ENCODE measurements at places on chromosomes 12 and 14.

GRCh38 chr14:45068396-45068795 is 15.5 kb upstream of the PRPF39 start:
- DNase-seq = no peak

- DNase-seq = no peak
Observed at GRCh38 chr12:79558924-79559469, 131.8 kb downstream of the PAWR start.

DNA sequence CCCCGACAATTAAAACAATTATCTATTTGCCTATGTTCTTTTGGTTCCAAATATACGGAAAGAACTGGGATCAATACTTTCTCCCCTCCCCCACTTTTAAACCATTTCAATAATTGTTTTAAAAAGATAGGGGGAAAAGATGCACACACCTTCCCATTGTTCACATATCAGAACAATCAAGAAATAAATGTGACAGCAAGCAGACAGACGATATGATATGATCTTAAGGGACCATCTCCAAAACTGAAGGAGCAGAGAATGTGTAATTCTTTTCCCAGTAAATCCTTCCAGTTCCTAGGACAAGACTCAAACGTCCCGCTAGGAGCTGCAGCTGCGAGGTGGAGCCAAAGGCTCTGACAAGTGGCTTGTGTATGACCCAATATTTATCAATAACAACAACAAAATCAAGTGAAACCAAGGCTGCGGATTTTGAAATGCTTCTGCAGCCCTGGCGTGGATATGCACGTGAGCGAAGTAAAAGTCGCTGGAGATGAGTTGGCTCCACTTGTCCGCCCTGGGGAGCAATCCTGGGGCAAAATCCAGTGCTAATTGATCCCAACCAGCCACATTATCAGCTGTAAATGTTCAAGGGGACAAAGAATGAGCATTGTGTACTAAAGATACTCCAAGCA is 8.2 kb upstream of the FOXG1 start:
- no peak for DNase-seq

- DNase-seq = no peak
Observed at GRCh38 chr14:102591372-102591943, 991 bp upstream of the RCOR1 start.

DNA sequence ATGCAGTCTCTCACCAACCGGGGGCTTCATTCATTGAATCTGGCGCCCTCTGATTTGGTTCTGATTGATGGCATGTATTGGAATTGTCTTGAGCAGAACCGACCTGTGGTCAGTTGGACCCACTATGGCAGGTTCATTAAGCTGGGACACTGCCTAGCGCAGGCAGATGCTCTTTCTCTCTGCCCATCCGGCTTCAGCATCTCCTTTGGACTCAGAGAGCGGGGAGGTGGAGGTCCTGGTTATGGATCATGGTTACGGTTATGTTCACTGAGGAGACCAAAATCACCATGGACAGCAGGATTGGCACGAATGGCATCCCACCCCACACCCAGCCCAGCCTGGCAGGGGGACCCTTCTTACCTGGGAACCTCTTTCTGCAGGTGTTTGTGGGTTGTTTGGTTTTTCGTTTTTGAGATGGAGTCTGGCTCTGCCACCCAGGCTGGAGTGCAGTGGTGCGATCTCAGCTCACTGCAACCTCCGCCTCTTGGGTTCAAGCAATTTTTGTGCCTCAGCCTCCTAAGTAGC is 16.4 kb upstream of the BCL7A start:
- DNase-seq = no peak

GRCh38 chr12:49030714-49031572 is 12.4 kb upstream of the PRKAG1 start:
- DNase-seq = no peak

DNA sequence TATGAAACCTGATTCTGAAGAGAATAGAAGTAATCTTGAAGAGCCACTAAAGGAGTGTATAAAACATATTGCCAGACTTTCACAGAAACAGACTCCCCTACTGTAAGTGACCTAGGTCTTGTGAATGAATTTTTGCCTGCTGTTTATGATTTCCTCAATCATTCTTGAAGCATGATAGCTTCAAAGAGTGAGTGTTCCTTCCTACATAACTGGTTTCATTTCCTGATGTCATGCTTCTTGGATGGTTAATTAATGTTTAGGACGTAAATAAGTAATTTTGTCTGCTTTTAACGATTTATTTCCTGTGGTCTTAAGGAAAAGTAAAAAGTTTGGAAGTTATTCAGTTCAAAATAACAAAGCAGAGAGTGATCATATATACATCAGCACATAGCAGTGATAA is 129.8 kb downstream of the PIK3C2G start:
- DNase-seq = no peak

DNA sequence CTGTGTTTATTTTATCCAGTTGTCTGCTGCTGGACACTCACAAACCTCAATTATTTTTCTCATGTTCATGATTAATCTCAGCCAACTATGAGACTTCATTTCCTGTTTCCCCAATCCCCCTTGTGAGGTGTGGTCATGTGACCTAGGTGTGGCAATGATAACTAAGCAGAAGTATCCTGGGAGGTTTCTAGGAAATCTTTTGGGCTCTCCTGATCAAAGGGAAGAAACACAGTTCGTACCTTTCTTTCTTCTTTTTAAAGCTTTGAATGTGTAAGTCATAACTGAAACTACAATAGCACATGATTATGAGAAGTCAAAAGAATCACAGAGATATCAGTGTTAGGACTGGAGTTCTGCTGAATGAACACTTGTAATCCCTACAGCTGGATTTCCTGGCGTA is 34.4 kb upstream of the MANSC4 start:
- no peak for DNase-seq

- no peak for DNase-seq
Observed at GRCh38 chr12:108099778-108100489, 29.2 kb upstream of the WSCD2 start.

DNA sequence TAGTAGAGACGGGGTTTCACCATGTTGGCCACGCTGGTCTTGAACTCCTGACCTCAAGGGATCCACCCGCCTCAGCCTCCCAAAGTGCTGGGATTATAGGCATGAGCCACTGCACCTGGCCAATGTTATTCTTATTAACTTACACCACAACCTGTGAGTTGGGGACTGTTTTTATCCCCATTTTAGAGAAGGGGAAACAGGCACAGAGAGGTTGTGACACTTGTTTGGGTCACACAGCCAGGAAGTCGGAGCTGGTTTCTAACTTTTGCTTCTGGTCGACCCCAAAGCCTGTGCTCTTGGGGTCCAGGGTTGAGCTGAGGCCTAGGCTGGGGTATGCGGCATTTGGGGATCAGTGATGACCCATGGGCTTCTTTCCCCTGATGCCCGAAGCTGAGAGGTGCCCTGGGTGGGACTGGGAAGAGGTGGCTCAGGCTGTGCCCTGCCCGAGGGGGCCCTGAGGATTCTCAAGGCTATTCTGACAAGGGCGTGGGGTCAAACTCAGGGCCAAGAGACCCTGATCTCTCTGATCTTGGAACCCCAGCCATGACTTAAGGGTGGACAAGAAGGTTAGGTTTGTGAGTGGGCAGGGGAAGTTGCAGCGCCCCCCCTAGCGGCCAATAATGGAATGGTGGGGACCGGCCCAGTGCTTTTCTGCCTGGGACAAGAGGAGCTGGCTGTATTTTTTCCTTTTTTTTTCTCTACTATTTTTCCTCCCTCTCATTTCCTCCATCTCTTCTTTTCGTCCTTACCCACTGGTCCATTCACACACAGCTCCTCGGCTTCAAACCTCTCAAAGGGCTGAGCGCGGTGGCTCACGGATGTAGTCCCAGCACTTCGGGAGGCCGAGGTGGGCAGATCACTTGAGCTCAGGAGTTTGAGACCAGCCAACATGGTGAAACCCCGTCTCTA is 3.0 kb downstream of the SDSL start:
- DNase-seq = peak; percentile 12

DNA sequence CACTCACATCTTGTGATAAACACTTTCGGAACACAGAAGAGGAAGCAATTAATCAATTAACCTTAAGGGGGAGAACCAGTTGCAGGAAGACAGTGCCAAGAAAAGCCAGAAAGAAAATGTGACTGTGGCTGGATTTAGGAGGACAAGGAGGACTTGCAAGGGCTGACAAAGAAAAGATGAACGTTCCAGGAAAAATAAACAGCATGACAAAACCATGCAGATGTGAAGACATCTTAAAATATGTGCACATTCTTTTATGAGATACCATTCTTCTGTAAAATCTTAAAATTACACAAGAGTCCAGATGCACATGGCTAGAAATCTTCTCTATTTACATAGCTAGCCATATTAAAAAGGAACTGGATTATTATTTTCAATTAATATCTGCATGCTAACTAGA is 33.4 kb downstream of the KITLG start:
- no peak for DNase-seq

GRCh38 chr12:6198051-6198450 is 2.1 kb upstream of the CD9 start:
- no peak for DNase-seq

- DNase-seq = no peak
Observed at GRCh38 chr14:84162633-84163032, 1367.3 kb upstream of the FLRT2 start.

DNA sequence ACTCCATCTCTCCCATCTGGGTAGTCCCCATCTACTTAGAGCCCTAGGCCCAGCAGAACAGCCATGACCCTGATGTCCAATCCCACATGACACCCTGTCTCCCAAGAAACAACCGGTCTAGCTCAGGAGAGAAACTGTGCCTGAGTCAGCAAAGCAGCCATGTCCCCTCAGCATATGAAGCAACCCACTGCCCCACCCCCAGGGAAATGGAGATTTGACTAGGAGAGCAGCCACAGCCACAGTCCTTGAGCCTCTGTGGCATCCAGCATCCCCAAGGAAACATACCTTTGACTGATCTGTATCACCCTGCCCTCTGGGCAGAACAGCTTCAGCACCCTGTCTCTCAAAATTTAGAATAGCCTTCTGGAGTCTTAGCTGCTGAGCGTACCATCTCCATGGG is 641.9 kb upstream of the FBXO33 start:
- no peak for DNase-seq

DNA sequence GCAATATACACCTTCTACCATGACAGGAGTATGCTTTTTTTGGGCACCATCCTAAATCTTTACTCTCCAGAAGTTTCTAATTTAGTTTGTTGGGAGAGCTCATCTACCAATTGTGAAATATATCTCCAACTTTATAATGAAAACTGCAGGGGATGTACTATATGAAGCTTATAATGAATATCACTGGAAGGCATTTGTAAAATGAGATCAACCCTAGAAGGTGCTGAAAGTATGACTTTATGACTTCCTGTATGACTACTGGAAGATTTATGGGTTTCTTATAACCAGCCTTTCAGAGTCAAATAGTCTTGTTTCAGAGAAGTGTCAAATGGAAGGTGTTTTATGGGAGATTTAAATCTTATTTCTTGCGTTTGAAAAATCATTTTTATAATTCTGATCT is 122.9 kb downstream of the MYRFL start:
- no peak for DNase-seq

DNA sequence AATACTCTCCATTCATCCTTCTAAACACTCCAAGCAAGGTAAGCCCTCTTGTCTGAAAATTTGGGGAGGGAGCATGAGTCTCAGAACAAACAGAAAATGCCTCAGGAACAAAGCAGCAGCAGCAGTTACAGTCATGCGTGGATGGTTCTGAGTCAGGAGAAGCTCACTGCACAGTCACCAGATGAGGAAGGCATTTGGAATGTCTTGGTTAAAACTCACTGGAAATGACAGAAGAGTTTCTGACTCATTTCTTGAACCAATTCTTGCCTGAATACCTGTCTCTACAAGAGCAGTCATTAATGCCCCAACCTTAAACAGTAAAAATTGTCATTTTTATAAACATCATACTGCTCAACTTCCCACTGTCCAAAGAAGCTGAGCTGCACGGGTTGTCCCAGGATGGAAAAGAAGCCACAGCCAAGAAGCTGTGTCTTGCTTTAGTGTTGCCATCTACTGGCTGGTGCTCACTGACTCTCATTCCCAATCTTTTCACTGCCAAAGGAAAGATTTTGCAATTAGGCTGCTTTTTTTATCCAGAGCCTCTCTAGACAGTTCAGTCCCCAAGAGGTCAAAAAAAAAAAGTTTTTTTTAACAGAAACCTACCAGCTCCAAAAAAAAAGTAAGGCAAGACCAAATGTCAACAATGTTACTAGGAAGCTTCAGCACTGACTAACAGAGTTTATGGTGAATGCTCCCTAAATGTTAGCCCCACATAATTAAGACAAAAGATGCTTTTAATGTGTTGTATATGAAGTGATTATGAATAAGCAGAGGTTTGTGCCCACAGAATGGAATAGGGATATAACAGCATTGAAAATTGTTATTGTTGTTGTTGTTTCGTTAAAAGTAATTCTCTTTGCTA is 40.4 kb downstream of the KICS2 start:
- no peak for DNase-seq

GRCh38 chr12:113722747-113723146 is 243.4 kb downstream of the RBM19 start:
- DNase-seq = no peak

GRCh38 chr12:46659032-46659650 is 166.7 kb downstream of the SLC38A4 start:
- no peak for DNase-seq

GRCh38 chr12:32402946-32403345 is 3.6 kb downstream of the FGD4 start:
- DNase-seq = no peak

GRCh38 chr14:99596772-99597171 is 7.2 kb downstream of the CCDC85C start:
- no peak for DNase-seq

DNA sequence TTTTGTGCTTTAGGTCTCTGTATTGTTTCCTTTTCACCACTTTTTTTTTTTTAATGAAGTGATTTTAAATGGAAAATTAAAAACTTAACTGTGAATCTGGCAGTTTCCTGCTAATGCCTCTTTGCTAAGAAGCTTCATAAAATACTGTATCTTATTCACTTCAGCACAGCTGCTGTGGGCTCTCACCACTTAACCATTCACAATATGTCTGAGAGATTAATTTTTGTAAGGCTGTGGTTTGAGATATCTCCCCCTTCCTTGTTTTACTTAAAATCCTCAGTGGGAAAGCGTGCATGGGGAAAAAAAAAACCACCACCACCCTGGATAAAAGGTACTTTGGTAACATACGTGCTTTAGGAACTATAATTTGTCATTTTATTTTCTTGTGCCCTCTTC is 115.9 kb downstream of the ETV6 start:
- no peak for DNase-seq

GRCh38 chr12:42315108-42315507 is 10.8 kb downstream of the ZCRB1 start:
- no peak for DNase-seq

GRCh38 chr14:90533591-90534021 is 136.8 kb downstream of the CALM1 start:
- no peak for DNase-seq

DNA sequence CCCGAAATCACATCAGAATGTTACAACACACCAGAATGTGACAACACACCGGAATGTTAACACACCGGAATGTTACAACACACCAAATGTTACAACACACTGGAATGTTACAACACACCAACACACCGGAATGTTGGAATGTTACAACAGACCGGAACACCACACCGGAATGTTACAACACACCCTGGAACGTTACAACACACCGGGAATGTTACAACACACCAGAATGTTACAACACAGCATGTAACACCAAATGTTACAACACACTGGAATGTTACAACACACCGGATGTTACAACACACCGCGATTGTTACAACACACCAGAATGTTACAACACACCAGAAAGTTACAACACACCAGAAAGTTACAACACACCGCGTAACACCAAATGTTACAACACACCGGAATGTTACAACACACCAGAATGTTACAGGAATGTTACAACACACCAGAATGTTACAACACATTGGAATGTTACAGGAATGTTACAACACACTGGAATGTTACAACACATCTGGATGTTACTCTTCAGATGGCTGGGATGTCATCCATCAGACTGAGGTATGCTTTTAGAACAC is 21.1 kb downstream of the CHFR start:
- no peak for DNase-seq
